ENCODE measurements at places on chromosomes 1 and 21. TPM values are rescaled to one million over a fixed set of nuclear protein-coding genes. Genes with fewer than 3 reads are reported as not detected.

The SESN2 gene
- 24.6 TPM for total RNA-seq

The TMEM269 gene
- 0.44 TPM for total RNA-seq

The HAO2 gene
- total RNA-seq = 0.61 TPM

The NECTIN4 gene
- 0.33 TPM for total RNA-seq

The MTARC1 gene
- 33.7 TPM for total RNA-seq

The CELSR2 gene
- 26.7 TPM for total RNA-seq

The NTRK1 gene
- total RNA-seq = 0.24 TPM

- no peak for DNase-seq
- no peaks in the 10 kb centered on the region for H3K36me3 ChIP-seq
- no peaks in the 10 kb centered on the region for H3K4me1 ChIP-seq
- no peak overlapping the region for H3K27ac ChIP-seq
- no peak overlapping the region for H3K4me3 ChIP-seq
- H3K27me3 ChIP-seq = no peaks in the 10 kb centered on the region
Measured at GRCh38 chr21:46675595-46676280, 40.3 kb downstream of the PRMT2 start.

DNA sequence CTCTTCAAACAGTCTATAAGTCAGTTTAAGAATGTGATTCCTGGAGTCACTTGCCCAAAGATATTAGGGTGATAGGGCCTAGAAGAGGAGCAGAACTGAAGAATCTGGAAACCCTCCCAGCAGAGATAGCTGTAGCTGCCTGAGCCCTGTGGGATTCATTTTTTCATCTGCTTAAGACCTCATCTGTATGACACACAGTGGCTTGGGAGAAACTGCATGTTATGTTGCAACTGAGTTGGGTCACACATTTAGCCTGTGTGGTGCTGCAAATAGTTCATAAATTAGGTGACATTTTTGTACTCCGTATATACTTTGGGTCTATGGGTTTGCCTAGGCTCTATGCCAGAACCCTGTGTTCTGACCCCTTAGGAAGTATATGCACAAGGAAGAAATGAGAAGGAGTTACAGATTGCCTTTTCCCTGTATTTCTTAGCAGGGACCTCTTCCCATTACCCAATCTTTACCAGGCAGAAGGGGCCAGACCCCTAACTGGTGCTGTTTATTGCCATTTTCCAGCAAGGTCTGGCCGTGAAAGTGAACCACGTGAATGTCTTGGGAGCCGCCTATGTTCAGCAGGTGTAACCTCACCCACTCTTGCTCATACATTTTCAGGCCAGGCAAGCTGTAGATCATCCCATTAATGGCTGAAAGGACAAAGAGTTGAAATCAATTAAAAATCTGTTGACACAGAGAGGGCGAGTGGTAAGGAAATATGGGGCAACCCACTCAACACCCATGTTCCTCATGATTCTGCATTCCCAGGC, 41.9 kb upstream of the SLC19A2 start:
- H3K4me3 ChIP-seq = no peak overlapping the region
- peaks cover 6% of the 10 kb centered on the region for H3K4me1 ChIP-seq
- H3K27me3 ChIP-seq = no peaks in the 10 kb centered on the region
- DNase-seq = no peak

DNA sequence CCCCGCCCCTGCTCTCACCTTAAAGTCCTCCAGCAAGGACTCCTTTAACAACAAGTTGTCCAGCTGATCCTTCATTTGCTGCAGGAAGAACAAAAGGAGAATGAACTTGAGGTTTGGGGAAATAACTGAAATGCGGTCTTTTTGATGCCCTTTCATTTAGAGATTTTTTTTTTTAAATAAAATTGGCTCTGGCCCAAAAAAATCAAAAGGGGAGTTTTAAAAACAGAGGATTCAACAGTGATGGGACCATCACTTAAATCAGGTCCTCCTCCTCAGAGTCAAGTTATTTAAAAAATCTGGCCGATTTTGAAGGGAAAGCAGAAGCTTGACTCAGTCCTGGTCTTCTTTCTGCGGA, 742 bp downstream of the IL19 start:
- DNase-seq = no peak
- no peaks in the 10 kb centered on the region for H3K36me3 ChIP-seq
- H3K4me3 ChIP-seq = no peak overlapping the region
- no peak overlapping the region for H3K27ac ChIP-seq

DNA sequence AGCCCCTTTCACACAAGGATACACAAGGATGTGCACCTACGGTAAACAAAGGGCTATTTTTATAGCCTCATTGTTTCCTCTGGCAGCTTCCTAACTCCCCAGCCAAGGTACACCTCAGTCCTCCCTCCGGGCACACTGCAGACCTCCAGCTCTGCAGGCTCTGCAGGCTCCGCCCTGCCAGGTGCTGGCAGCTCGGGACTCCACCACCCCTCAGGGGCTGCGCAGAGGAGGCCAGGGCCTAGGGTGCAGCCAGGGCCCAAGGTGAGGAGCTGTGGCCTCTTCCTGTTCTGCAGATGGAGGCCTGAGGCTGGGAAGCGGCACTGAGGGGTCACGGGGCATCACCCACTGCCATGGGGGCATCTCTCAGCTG, 19.8 kb upstream of the CLSTN1 start:
- no peak overlapping the region for H3K27ac ChIP-seq
- H3K4me3 ChIP-seq = no peak overlapping the region
- no peaks in the 10 kb centered on the region for H3K27me3 ChIP-seq
- H3K36me3 ChIP-seq = no peaks in the 10 kb centered on the region
- DNase-seq = no peak

DNA sequence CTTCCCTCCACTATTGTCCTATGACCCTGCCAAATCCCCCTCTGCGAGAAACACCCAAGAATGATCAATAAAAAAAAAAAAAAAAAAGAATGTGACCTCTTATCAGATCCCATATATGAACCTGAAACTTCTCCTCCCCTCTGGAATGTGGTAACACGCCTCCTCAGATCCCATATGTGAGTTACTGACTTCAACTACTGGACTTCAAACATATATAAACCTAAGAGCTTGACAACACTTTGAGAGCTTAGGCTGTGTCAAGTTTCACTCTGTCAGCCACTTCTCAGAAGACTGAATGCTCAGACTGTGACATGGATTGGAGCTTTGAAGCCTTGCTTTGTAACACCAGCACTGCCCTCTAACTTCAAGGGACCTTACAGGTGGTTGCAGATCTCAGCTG, 148.4 kb downstream of the COP1 start:
- no peak overlapping the region for H3K4me3 ChIP-seq
- DNase-seq = no peak
- H3K27me3 ChIP-seq = no peaks in the 10 kb centered on the region
- peaks cover 3% of the 10 kb centered on the region for H3K36me3 ChIP-seq

DNA sequence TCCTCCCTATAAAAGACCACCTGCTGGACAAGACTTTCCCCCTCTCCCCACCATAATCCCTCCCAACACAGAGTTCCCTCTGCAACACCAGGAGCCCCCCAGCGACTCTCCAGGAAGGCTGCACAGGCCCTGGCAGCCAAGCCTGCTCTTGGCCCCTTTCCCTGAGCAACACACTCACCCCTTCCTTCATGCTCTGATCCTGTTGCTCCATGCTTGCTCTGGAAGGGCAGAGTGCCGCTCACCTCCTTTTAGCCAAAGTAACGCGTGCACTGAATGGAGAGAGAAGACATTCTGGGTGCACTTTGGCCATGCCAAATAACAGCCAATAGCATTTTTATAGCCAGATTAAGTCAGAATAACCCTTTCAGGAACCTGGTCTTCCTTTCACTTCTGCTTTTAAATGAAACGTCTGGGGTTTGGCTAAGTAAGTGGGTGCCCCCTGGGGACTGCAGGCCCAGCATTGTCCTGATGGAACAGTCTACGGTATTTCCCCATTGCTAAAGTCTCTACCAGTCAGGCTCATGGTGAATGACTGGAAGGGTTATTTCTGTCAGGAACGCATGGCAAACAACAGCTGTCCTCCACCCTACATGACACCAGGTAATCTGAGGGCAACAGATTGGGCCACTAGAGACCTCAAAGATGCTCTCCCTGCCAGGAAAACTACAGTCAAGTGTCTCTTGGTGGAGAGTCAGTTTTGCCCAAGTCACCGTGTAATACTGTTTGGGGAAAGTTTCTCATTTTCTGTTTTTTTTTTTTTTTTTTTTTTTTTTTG, at the start of gene SLC2A5:
Gene SLC2A5 (minus strand): TSS at position 310 of the 775 bp plus-strand sequence. CDS start 99 bp downstream, at position 211.
- no peak within 1 kb of the TSS for H3K4me3 ChIP-seq
- no peak within 1 kb of the TSS for H3K27ac ChIP-seq
- H3K4me1 ChIP-seq = no peaks in the 10 kb centered on the region
- no peaks in the 10 kb centered on the region for H3K36me3 ChIP-seq
- no peak for DNase-seq

DNA sequence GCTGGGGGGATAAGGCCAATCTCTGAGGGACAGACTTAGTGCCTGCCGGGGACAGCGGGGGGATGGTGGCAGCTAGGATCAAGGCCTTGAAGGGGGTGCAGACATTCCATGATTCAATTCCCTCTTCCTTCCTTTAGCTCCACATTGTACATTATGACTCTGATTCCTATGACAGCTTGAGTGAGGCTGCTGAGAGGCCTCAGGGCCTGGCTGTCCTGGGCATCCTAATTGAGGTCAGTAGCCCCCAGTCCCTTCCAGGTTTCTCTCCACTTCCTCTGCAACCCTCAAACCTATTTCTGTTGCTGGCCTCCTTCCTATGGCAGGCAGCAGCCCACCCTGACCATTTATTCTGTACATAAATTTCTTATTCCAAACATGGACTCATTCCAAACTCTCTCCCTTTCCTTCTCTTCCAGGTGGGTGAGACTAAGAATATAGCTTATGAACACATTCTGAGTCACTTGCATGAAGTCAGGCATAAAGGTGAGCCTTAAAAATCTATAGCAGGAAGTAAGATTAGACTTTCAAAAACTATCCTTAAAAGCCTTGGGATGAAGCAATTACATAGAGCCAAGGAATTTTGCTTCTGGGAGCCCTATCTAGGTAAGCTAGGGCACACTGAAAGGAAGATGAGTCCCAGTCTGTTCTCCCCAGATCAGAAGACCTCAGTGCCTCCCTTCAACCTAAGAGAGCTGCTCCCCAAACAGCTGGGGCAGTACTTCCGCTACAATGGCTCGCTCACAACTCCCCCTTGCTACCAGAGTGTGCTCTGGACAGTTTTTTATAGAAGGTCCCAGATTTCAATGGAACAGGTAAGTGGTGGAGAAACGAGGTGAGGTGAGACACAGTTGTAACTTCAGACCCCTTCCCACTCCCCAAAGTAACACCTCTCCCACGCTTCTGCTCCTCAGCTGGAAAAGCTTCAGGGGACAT, 5.1 kb downstream of the CA14 start:
- H3K27ac ChIP-seq = no peak overlapping the region
- peaks cover 3% of the 10 kb centered on the region for H3K4me1 ChIP-seq
- H3K36me3 ChIP-seq = peaks cover 66% of the 10 kb centered on the region

GRCh38 chr1:218476385-218476784, 131.2 kb downstream of the TGFB2 start:
- H3K4me3 ChIP-seq = no peak overlapping the region
- H3K27ac ChIP-seq = no peak overlapping the region
- no peak for DNase-seq

DNA sequence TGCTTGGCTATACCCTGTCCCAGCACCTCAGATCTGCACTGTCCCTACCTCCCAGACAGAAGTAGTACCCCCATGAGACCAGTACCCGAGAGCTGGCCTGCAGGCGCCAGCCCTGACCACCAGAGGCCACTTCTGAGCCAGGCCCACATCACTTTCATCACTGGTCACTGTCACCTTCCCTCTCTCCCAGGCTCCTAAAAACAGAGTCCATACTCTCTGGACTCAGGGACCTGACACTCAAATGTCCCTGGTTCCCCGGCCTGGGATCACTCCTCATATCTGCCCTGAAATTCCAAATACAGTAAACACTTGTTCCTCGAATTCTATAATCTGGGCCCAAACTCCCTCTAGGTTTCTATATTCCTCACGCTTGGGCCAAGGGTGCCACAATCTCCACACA, 18.7 kb downstream of the TMEM53 start:
- peaks cover 9% of the 10 kb centered on the region for H3K36me3 ChIP-seq
- H3K27me3 ChIP-seq = no peaks in the 10 kb centered on the region
- DNase-seq = peak; percentile 69

DNA sequence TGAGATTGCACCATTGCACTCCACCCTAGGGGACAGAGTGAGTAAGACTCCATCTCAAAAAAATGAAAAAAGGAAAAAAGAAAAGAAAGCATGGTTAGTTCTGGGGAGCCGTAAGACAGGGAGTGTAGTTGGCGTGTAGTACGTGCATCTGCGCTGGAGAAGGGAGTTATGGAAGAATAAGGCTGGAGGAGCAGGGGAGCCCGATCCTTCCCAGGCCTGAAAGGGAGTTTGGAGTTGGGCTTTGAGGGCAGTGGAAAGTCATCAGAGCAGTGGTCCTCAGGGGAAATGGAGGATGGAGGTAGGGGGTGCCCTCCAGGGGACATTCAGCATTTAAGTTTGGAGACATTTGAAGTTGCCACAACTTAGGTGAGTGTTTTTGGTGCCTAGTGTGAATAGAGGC, 11.3 kb upstream of the TMEM201 start:
- no peak overlapping the region for H3K27ac ChIP-seq
- H3K27me3 ChIP-seq = no peaks in the 10 kb centered on the region
- no peaks in the 10 kb centered on the region for H3K4me1 ChIP-seq
- H3K4me3 ChIP-seq = no peak overlapping the region

DNA sequence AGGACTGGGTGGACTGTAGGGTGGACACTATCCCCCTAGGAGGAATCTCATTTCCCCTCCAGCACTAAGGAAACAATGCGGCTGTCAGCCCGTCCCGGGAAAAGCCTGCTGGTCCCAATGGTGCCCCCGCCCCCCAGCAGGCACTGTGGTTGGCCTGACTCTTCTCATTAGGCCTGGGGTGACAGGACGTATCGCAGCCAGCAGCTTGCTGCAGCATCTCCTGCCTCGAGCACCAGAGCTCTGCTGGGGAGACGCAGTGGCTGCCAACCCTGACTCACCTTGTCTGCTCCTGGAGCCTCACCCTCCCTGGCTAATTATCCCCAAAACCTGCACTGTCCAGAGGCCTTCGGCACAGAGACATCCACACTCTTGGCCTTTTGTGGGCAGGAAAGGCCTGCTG, 115.1 kb upstream of the GJB5 start:
- no peaks in the 10 kb centered on the region for H3K4me1 ChIP-seq
- no peak overlapping the region for H3K27ac ChIP-seq
- H3K27me3 ChIP-seq = no peaks in the 10 kb centered on the region
- no peak overlapping the region for H3K4me3 ChIP-seq
- no peak for DNase-seq

- no peak overlapping the region for H3K27ac ChIP-seq
- peaks cover 3% of the 10 kb centered on the region for H3K4me1 ChIP-seq
- no peak for DNase-seq
- H3K27me3 ChIP-seq = no peaks in the 10 kb centered on the region
- H3K4me3 ChIP-seq = no peak overlapping the region
Measured at GRCh38 chr1:23614032-23614660, 54.8 kb upstream of the ID3 start.

- no peaks in the 10 kb centered on the region for H3K4me1 ChIP-seq
- H3K27ac ChIP-seq = no peak overlapping the region
- H3K27me3 ChIP-seq = peaks cover 27% of the 10 kb centered on the region
- H3K4me3 ChIP-seq = no peak overlapping the region
Measured at GRCh38 chr1:65795311-65795710, 2.6 kb downstream of the PDE4B start.

- no peaks in the 10 kb centered on the region for H3K27me3 ChIP-seq
- no peaks in the 10 kb centered on the region for H3K4me1 ChIP-seq
- H3K27ac ChIP-seq = no peak overlapping the region
- no peak for DNase-seq
- no peaks in the 10 kb centered on the region for H3K36me3 ChIP-seq
Measured at GRCh38 chr21:34984356-34985058, 64.6 kb downstream of the RUNX1 start.

- no peak for DNase-seq
- no peaks in the 10 kb centered on the region for H3K27me3 ChIP-seq
- no peak overlapping the region for H3K27ac ChIP-seq
- no peak overlapping the region for H3K4me3 ChIP-seq
Measured at GRCh38 chr1:169312084-169312954, 55.3 kb downstream of the NME7 start.

All from H9 (cell line).